ENCODE measurements at places on chromosomes 5 and 9.

GRCh38 chr9:95181835-95182234, 135.7 kb downstream of the FANCC start:
- DNase-seq = no peak

DNA sequence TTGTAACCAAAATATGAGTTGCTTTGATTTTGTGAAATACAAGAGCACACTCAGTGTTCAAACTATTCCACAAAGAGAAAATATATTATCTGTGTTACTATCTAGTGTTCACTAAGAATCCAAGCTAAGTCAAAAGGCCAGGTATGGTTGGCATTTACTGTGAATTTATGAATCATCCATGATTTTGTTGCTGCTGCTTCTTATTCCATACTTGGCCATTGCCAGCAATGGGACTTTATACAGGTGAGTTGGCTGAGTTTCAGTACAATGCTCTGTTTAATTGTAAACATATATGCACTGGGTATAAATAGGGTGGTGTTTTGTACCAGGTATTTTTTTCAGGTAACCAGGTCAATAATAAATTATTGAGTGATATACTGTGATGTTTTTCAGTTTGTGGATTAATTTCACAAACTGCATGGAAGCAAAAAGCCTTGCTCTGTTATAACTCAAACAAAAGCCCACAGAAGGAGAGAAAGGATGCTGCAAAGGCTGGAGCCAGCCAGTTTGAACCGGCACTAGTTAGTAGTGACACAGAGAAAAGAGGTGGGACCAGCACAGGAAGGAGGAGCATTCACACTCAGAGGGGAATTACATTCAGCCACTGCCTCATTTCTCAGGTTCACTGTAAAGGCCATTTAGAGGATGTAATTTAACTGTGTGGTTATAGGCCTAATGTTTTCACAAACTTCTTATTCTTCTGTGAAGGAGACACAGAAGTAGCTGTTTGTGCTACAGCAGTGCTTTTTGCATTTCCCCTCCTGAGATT, 381.8 kb downstream of the ADGRV1 start:
- DNase-seq = peak; percentile 5

- no peak for DNase-seq
Measured at GRCh38 chr5:42592401-42593140, 164.0 kb upstream of the CCDC152 start.

GRCh38 chr5:142095035-142095434, 13.5 kb upstream of the NDFIP1 start:
- DNase-seq = no peak

DNA sequence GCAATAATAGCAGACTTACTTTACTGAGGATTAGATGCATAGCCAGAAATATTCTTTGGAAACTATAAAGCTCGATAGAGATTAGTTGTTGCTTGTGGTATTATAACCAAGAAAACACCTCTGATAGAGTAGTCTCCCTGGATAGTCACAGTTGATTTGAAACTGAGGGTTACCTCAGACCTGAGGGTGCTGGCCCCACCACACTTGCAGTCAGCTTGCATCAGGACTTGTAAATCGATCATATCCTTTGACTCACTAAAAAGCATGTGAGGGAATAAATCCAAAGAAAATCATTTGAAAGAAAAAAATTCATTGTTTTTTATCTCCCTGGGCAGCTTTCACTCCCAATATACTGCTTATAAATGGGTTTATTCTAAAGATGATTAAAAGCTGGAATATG, 39.4 kb downstream of the GALNT12 start:
- peak; percentile 41 for DNase-seq

GRCh38 chr9:136609838-136610311, 52.8 kb upstream of the EGFL7 start:
- DNase-seq = no peak

DNA sequence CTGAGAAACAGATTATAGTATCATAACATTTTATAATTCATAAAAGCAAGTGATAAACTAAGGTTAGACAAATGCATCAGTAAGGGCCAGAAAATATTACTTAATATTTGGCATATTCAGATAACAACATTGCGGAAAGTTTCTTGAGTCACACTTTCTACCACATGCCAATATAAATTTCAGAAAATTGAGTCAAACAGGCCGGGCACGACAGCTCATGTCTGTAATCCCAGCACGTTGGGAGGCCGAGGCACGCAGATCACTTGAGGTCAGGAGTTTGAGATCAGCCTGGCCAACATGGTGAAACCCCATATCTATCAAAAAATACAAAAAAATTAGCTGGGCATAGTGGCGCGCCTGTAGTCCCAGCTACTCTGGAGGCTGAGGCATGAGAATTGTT, 47.1 kb downstream of the SLC38A9 start:
- peak; percentile 82 for DNase-seq

DNA sequence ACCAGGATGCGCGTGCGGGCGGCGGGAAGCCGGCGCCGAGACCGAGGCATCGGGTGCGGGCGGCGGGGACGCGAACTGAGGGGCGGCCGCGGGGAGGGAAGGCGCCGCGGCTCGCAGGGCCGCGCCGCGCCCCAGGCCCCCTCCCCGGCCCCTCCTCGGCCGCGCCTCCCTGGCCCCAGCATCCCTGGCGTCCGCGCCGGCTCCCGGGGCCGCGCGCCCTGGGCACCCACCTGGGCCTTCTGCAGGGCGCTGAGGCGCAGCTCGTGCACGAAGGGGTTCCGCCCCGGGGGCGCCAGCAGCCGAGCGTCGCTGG, 324 bp downstream of the LPCAT1 start:
- no peak for DNase-seq

DNA sequence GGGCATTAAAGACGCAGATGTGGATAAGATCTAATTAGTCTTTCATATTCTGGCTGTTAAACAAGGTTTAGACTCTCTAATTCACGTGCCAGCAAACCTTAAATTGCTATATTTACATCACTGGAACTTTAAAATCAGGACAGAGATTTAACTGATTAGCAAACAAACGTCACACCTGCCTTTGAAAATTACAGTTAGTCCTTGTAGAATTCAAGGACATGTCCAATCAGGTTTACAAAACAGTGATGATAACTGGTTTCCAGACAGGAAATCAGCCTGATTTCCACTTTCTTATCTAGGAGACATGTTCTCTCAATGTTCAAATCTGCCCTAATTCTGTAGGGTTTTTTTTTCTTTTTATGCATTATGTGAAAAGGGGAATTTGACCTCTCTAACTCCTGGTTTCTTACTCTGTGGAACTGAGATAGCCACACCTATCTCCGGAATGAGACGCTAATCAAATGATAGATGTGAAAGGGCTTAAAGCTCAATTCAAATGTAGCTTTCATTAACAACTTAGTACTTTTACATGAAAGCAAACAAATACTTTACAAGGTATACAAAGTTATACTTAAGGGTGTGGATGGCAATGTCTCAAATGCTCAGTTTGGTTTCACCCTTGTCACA, 26.5 kb downstream of the SPINK5 start:
- DNase-seq = no peak

GRCh38 chr5:73545403-73545779, 20.0 kb downstream of the ANKRA2 start:
- no peak for DNase-seq
